ENCODE measurements at places on chromosomes 16 and 17. TPM values are rescaled to one million over a fixed set of nuclear protein-coding genes. Genes with fewer than 3 reads are reported as not detected.

DNA sequence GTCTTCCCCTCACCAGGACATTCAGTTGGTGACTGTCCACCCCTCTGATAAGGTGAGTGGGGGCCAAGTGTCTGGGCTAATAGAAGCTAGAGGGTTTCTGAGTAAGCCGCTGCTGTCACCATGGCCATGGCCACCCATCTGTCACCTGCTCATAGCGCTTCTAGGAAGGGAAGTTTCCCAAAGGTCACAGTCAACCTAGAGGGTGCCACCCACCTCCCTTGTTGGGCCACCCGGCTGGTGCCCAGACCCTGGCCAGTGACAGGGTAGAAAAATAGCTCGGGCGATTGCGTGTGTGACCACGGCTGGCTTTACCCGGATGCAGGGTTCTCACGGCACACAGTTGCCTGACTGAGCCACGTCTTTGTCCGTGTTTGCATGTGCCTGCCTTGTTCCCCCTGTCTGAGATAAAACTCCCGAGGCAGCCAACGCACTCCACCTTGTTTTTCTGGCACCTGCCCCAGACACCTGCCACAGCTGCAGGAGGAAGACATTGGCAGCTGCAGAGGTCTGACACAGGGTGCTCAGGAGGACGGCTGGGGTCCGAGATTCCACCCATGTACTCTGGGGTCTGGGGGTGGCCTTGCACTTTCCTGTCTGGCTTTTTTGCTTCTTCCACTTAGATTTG, 809 bp downstream of the PIRT start:
- H3K27me3 ChIP-seq: no peaks in the 10 kb centered on the region
- no peaks in the 10 kb centered on the region for H3K36me3 ChIP-seq
- H3K4me3 ChIP-seq: no peak overlapping the region
- no peak for DNase-seq

Gene RHBDF1
- total RNA-seq: 91.0 TPM

- H3K27me3 ChIP-seq: no peaks in the 10 kb centered on the region
- H3K27ac ChIP-seq: peak overlapping the region; percentile 44
- H3K4me3 ChIP-seq: no peak overlapping the region
- no peaks in the 10 kb centered on the region for H3K4me1 ChIP-seq
- no peak for DNase-seq
- peaks cover 5% of the 10 kb centered on the region for H3K36me3 ChIP-seq
Measured at GRCh38 chr17:15257796-15258512, 7.2 kb downstream of the PMP22 start.

GRCh38 chr16:19757762-19758595, 39.9 kb downstream of the IQCK start:
- no peak overlapping the region for H3K4me3 ChIP-seq
- H3K36me3 ChIP-seq: no peaks in the 10 kb centered on the region
- no peaks in the 10 kb centered on the region for H3K27me3 ChIP-seq
- no peak overlapping the region for H3K27ac ChIP-seq
- no peak for DNase-seq
- no peaks in the 10 kb centered on the region for H3K4me1 ChIP-seq

DNA sequence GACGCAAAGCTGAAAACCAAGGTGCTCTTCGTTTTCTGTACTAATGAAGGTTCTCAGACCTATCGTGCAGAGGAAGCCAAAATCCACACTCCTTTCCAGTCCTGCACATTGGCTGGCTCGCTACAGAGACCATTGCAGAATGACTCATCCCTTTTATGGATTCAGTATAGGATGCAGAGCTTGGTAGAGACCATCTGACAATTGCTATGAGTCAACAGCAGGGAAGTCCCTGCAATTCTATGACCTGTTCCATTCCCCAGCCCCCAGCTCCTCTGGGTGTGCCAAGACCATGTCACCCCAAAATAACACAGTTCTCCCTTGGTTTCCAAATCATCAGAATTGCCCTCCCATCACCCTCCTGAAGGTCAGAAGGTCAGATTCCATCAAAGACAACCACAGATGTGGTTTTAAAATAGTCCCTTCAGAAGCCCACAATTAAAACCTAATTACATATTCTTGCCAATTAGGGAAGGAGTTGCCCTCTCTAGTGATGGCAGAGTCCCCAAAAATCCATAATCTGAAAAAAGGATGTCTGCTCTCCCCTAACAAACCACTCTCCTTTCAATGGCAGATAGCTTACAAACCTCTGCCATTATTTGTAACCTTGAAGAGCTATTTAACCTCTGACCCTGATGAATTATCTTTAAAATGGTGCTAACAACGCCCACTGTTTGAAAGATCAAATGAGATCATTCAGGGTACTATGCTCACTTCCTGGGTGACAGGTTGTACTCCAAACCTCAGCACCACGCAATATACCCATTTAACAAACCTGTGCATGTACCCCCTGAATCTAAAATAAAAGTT, 108.2 kb upstream of the RBBP6 start:
- H3K36me3 ChIP-seq: no peaks in the 10 kb centered on the region
- H3K4me1 ChIP-seq: no peaks in the 10 kb centered on the region
- H3K27ac ChIP-seq: no peak overlapping the region

DNA sequence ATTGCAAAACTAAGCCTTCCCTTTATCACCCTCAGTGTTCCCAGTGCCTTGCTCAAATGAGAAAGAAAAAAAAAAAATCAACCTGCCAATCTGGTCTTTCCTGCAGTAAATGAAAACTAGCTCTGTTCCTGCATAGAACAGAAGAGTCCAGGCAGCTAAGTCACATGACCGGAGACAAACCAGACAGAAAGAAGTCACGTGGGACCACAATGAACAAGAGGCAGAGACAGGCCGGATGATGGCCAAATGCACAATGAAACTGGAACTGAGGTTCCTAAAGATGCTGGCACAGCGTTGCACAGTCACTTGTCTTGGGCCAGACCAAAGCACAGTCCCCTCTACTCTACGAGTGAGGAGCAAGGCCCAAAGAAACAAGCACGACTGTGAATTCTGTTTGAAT, 172.5 kb downstream of the GRIN2A start:
- no peaks in the 10 kb centered on the region for H3K4me1 ChIP-seq
- H3K36me3 ChIP-seq: no peaks in the 10 kb centered on the region
- H3K4me3 ChIP-seq: no peak overlapping the region
- no peak overlapping the region for H3K27ac ChIP-seq
- DNase-seq: no peak
- no peaks in the 10 kb centered on the region for H3K27me3 ChIP-seq

DNA sequence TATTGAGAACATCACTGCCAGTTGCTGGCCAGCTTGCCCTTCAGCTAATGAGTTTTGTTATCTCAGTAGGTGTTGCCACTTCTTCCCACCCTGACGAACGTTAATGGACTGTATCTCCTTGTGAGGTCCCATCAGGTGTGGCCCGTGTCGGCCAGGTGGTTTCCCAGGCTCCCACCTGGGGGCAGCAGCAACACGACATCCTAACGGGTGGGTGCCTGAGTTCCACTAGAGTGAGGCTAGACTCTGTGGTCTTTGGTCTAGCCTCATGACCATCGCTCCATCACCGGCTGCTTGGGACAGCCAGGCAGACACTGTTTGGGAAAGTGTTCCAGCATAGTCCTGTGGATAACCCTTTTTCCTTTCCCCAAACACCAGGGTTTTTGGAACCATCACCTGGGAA, 45.6 kb upstream of the LCMT1 start:
- DNase-seq: no peak
- no peaks in the 10 kb centered on the region for H3K36me3 ChIP-seq
- H3K27ac ChIP-seq: no peak overlapping the region
- H3K4me3 ChIP-seq: no peak overlapping the region
- no peaks in the 10 kb centered on the region for H3K27me3 ChIP-seq

Gene KREMEN2
- total RNA-seq: not detected

Gene VAT1L
- total RNA-seq: 18.7 TPM

GRCh38 chr17:43003542-43004172, 2.9 kb upstream of the IFI35 start:
- H3K27me3 ChIP-seq: no peaks in the 10 kb centered on the region
- DNase-seq: peak; percentile 74
- H3K4me3 ChIP-seq: no peak overlapping the region
- H3K4me1 ChIP-seq: no peaks in the 10 kb centered on the region

Gene USP43
- total RNA-seq: 0.33 TPM

Gene ZNHIT3
- total RNA-seq: 20.2 TPM

DNA sequence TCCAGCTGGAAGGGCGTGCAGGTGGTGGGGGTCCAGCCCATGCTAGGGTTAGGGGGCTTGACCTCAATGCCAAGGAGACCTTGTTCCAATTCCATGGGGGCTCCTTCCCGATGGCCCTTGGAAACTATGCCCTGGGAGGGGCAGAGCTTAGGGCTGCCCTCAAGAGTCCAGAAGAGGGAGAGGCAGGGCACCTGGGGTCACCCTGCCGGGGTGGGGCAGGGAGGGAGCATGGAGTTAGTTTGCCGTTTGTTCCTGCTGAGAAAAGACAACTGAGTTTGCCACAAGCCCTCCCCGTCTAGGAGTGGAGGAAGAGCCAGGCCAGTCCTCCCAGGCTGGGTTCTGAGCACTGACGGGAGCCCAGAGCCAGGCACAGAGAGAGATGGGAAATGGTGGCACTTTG, 21.4 kb downstream of the MMP15 start:
- no peaks in the 10 kb centered on the region for H3K4me1 ChIP-seq
- no peak for DNase-seq
- no peaks in the 10 kb centered on the region for H3K27me3 ChIP-seq
- no peak overlapping the region for H3K4me3 ChIP-seq

Gene CDK5R1
- total RNA-seq: 1.0 TPM

DNA sequence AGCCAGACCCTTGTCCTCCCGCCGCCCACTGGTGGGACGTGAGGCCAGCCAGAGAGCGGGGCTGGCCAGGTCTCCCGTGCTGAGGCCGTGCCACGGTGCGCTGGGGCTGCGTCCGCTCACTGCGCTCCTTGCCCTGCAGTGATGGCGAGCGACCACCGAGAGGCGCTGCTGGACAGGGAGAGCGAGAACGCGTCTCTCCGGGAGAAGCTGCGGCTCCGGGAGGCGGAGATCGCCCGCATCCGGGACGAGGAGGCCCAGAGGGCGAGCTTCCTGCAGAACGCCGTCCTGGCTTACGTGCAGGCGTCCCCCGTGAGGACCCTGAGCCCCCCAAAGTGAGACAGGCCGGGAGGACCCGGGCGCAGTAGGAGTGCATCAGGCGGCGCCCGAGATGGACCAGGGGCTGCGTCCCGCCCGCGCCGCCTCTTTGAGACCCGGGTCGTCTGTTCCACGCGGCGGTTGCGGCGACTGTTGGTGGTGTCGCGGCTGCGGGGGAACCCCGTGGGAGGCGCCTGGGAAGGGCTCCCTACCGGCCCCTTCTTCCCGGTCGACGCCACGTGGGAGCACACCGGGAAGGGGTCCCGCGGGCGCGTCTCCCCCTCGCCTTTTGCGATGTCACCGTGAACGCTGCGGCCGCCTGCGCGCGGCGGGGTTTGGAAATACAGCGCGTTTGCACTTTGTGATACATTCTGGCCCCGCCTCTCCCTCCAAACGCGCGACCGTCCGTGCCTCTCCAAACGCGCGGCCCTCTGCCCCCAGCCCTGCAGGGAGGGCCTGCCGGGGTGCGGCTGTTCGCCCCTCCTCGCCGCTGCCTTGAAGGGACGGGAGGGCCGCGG, 792 bp upstream of the RAC3 start:
- H3K4me1 ChIP-seq: no peaks in the 10 kb centered on the region
- no peaks in the 10 kb centered on the region for H3K36me3 ChIP-seq
- DNase-seq: peak; percentile 94
